ENCODE measurements at places on chromosomes 13 and 19.
A peak's percentile ranks its signal among the peaks of the same experiment; 100 is the strongest.

DNA sequence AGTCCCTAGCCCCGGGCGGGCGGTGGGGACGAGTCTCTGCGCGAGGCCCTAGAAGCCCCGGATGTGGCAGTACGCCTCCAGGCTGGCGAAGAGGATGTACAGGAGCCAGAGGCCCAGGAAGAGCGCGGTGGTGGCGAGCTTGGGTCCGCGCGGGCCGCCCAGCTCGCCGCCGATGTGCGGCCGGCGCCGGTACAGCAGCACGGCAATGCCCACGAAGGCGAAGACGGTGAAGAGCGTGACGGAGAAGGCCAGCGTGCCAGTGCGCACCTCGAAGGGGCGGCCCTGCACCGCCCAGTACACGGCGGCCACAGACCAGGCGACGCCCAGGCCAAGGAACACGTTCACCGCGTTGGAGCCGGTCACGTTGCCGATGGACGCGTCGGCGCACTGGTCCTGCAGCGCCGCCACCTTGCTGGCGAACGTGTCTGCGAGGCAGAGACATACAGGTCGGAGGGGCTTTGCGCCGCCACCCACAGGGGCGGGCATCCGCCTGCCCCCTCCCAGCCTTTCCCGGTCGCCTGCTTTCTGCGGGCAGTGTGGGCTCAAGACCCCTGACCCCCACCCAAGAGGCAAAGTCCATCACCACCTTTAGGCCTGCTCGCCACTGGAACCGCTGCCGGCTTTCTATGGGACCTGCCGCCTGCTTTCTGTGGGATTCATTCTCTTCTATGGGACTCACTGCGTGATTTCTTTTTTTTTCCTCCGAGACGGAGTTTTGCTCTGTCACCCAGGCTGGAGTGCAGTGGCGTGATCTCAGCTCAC lies 10.9 kb upstream of the MEIS3 start:
- DNase-seq: peak; percentile 44

DNA sequence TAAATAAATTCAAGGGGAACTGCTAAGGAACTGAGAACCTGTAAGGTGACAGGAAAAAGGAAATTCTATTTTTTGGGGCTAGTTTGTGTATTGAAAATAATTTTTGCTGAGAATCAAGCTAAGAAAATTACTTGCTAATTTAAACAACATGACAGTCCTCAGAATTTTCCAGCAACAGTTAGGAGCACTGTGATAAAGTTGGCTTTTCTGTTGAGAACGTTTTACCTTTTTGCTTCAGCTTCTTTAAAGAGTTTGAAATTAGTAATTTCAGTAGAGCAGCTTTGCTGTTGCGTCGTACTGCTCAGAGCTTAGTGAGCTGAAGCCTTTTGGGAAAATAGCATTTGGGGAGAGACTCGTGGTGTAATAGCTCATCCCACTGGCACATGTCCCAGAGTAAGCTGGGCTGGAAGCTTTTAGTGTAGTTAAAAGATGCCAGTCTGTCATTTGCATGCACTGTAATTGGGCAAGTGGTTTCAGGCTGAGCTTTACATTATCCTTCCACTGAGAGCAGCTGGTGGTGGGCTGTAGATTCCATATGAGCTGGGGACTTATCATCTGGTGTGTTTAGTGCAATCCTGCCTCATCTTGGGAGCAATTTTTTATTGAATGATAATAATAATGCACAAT lies 69.8 kb downstream of the LRCH1 start:
- no peak for DNase-seq

- no peak for DNase-seq
Observed at GRCh38 chr19:4183967-4184717, 1.7 kb downstream of the ANKRD24 start.

GRCh38 chr19:49440439-49441209 lies 703 bp downstream of the SLC17A7 start:
- DNase-seq: no peak

DNA sequence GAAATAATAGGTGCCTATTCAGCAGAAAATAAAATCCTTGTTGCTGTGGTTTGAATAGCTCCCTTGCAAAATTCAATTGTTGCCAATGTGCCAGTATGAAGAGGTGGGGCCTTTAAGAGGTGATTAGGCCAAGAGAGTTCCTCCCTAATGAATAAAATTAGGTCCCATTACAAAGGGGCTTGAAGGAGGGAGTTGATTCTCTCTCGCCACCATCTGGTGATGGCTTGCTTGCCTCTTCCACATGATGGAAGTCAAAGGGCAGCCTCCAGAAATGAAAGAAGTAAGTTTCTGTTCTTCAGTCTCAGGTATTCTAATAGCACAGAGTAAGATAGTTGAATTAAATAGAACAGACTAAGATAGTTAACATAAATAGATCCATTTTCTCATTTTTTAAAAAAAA lies 3.0 kb upstream of the EEF1AKMT1 start:
- DNase-seq: no peak

DNA sequence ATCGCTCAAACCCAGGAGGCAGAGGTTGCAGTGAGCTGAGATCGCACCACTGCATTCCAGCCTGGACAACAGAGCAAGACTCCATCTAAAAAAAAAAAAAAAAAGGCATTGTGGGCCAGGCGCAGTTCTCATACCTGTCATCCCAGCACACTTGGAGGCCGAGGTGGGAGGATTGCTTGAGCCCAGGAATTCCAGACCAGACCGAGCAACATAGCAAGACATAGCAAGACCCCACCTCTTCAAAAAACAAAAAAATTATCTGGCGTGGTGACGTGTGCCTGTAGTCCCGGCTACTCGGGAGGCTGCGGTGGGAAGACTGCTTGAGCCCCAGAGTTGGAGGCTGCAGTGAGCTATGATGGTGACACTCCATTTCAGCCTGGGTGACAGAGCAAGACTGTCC lies 18.0 kb downstream of the PIP5K1C start:
- DNase-seq: no peak

- DNase-seq: peak; percentile 71
Observed at GRCh38 chr19:38543807-38544568, 73.8 kb downstream of the MAP4K1 start.

GRCh38 chr13:111344471-111345191 lies 24.2 kb downstream of the TEX29 start:
- DNase-seq: no peak

- no peak for DNase-seq
Observed at GRCh38 chr13:36918246-36919131, 1.5 kb downstream of the SMAD9 start.

DNA sequence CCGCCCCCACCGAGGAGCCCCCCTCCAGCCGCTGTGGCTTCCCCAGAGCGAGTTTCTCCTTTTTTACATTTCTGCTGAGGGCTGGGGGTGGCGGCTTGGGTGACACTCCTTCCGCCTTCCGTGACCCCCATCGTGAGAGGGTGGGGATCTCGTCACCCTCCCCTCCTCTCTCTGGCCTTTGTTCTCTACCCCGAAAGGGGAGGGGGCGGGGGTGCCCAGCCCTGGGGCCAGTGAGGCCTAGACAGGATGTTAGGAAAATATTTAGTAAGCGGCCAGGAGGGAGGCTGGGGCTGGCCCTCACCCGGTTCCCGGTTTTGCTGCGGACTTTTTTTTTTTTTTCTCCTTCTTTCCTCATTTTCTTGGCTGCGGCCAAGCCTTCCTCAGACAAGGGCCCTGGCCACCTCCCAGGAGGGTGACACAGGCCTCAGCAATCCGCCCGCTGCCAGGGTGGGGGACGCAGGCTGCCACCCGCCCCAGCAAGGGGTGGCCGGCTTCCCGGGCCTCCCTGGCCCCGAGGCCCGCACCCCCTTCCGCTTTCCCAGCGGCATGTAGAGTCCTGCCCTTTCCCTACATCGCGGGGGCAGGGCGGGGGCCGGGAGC lies 3.9 kb downstream of the MIDN start:
- peak; percentile 77 for DNase-seq

GRCh38 chr19:1503089-1503924 lies 9.5 kb downstream of the ADAMTSL5 start:
- peak; percentile 80 for DNase-seq

DNA sequence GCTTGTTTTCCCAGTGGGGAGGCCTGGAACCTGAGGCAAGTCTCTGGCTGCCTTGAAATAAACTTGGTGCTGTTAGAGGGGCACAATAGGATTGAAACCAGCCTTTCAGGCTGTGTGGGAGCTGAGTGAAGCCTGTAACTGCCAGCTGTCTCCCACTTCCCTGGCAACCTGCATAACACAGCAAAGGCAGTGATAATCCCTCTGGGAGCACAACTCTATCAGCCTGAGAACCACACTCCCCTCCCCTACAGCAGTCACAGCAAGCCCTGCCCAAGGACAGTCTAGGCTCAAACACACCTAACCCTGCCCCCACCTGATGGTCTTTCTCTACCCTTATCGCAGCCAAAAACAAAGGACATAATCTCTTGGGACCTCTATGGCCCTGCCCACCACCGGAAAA lies 683.8 kb upstream of the ATXN8OS start:
- no peak for DNase-seq

GRCh38 chr19:28417361-28417760 lies 795.6 kb downstream of the UQCRFS1 start:
- no peak for DNase-seq

DNA sequence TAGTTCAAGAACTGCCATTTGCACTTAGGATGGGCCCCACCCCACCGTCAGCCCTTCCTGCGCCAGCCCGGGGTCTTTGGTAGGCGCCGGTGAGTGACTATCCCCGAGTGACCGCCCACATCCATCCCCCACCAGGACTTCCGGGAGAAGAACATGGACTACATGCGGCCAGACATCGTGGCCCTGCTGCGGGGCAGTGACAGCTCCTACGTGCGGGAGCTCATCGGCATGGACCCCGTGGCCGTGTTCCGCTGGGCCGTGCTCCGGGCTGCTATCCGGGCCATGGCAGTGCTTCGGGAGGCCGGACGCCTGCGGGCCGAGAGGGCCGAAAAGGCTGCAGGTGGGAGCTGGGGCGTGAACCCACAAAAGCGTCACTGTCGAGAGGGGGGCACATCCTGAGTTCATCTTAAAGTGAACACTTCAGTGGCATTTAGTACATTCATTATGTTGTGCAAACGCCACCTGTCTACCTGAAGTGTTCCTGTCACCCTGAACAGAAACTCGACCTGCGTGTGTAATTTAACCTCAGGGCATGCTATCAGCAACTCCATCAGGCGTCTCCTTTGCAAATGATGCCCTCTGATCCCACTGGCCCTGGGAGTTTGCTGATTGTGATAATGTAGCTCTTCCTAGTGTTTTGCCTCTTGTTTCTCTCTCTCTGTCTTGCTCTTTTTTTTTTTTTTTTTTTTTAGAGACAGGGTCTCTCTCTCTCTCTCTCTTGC lies 42.4 kb upstream of the USE1 start:
- no peak for DNase-seq

GRCh38 chr19:5337126-5337525 lies 3.5 kb downstream of the PTPRS start:
- DNase-seq: no peak

All from activated CD4-positive, alpha-beta T cell treated with anti-CD3 and anti-CD28 coated beads, Interleukin-2, Interleukin-6, amounts not matched to agents 100 ng/mL and 50 ng/mL, durations not matched to agents 16 hours and 8 hours (primary cell).